ENCODE measurements at places on chromosomes 2 and 18. TPM values are rescaled to one million over a fixed set of nuclear protein-coding genes. Genes with fewer than 3 reads are reported as not detected.

DNA sequence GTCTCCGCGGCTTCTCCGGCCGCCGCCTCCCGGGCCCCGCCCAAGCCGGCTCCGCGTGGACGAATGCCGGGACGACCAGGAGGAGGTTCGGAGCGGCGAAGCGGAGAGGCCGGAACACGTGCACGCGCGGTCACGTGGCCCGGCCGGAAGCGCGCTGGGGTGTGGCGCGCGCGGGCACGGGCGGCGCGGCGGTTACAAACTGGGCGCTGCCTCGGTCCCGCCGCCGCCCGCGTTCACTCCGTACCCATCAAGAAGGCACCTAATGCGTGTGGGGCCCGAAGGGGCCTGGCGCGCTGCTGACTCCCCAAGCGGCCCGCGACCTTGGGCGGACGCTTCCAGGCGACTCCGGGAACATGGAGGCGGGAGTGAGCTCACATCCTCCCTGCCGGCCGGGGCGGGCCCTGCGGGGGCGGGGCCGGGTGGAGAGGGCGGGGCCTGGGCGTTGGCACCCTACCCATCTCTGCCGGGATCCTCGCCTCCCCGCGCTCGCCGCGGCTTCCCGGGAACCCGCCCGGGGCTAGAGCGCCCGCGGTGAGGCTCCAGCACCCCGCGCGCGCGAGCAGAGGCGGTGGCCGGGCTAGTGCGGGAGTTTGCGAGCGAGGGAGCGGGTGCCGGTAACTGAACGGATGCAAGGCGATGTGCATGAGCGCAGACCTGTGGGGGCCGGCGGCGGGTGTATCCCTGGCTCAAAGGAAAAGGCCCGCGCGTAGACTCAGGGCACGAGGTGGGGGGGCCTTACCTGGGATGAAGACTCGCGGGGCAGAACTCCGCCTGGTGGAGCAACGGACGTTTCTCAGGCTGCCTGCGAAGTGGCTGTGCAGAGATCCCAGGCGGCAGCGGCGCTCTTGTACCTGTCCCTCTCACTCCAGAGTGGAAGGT is at the start of gene TMEM185B:
TSS of gene TMEM185B (minus strand) at position 367 of the 879 bp plus-strand sequence. CDS start 424 bp downstream, outside the sequence.
- peak; percentile 78 for DNase-seq

DNA sequence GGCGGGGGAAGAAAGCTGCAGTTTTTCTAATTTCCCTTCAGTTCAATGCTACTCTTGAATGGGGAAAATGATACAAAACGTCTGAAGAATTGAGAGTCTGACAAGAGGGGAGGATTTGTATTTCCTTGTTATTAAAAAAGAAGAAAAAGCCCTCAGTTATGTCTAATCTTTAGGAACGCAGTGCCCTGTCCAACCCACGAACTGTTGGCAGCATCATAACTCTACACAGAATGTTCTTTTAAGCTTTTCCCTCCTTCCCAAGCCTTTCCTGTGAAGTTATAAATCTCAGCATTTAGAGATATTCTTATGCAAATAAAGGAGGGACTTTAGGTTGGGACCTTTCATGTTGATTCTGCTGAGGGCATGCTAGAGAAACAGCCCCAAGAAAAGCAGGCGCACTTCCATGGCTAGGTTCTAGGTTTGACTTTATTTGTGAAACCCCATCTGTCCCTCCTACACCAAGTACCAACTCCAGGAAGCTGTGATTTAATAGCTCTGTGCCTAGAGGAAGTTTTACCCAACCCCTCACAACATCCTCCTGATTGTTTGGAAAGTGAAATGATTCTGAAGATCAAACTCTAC is 288.6 kb downstream of the SETBP1 start:
- no peak for DNase-seq

- no peak for DNase-seq
Observed at GRCh38 chr18:27696148-27696547, 480.8 kb downstream of the CDH2 start.

DNA sequence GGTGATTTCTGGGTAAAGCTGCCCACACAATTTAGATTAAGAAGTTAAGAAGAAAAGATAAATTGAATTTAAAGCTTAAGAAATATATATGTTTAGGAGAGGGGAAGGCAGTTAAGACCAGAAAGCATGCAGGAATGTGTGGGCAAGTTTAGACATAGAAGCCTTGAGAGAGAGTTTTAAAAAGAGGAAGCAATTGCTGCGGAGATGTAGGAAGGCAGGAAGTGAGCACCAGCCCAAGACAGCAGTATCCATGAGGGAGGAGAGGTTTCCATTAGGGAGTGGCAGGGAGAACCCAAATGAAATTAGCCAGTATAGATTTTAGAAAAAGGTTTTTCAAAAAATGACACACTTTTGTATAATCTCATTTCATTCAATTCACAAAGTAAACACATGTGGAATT is 24.3 kb downstream of the DSC2 start:
- DNase-seq = no peak

GRCh38 chr18:60675801-60676200 is 303.2 kb upstream of the MC4R start:
- DNase-seq = no peak

DNA sequence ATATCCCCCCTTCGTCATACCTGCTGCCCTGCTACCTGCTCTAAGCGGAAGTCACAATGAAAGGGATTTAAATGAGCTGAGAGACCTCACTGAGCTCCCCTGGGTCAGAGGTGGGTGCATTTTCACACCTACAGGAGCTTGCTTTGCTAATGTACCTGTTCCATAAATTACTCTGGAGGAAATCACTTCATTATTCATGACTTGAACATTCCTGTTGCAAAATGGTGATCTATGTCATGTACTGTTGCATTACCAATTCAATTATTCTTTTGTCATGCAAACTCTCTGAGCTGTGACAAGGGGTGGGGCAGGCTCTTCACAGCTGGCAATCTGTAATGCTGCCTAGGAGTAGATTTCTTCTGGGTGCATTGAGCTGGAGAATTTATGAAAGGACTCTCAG is 761.3 kb downstream of the TSN start:
- DNase-seq = no peak

GRCh38 chr2:55009277-55010060 is 40.8 kb downstream of the RTN4 start:
- no peak for DNase-seq

DNA sequence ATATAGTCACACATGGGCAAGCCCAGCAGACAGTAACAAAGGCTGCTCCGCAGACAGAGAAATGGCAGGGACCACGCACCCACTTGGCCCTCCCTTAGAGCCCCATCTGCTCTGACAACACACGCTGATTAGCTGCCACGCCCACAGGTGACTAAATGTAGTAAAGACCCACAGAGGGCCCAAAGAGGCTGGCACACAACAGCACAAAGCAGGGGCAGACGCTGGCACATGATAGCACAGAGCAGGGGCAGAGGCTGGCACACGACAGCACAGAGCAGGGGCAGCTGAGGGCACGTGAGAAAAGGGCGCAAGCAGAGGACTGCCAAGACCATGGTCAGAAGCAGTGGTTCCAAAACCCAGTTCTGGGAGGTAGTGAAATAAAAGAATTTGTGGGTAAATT is 10.6 kb downstream of the AFG3L2 start:
- DNase-seq = no peak

GRCh38 chr2:15840969-15841368 is 99.4 kb upstream of the MYCN start:
- no peak for DNase-seq

DNA sequence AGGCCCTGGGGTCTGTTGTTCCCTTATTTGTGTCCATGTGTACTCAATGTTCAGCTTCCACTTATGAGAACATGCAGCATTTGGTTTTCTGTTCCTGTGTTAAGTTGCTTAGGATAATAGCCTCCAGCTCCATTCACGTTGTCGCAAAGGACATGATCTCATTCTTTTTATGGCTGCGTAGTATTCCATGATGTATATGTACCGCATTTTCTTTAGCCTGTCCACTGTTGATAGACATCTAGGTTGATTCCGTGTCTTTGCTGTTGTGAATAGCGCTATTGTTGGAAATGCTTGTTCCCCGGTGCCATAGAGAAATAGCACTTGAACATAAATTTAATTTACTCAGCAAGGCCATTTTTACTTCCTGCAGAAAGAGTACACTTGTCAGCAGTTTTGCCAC is 51.3 kb upstream of the EPAS1 start:
- no peak for DNase-seq

GRCh38 chr2:208657468-208657867 is 250.9 kb downstream of the PTH2R start:
- no peak for DNase-seq

- DNase-seq = no peak
Observed at GRCh38 chr18:79736846-79737245, 57.2 kb downstream of the CTDP1 start.

DNA sequence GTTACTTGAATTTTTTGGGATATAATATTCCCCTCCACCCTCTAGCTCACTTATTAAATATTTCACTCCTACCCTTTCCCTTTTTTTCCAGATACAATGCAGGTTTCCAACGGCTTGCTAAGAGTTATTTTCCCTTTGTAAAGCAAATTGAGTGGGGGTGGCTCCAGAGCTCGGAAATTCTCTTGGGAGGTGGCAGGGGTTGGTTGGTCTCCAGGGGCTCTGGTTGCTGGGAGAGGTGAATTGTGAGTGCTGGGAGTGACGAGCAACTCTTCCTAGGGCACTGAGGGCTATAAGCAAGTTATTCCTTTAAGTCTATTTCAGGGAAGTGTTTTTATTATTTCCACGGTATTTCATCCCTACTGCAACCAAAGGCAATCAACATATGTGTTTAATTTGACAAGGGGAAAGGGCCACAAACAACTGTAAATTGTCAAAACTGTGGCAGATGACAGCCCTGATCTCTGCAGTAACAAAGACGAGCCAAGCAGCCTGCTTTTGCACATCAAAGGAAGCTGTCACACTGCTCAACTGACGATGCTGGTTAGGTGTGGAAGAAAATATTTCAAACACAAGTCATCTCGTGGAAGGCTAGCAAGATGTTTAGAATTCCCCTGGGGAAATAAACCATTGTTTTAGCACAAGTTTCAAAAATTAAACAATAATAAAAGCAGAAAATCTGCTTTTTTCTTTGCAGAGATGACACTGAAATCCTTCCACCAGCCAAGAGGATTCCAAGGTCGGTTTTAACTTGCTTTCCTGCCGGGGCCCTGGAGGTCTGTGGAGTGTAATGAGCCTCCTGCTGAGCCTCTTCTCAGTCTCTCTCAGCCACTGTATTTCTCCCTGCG is 34.8 kb upstream of the ASXL2 start:
- DNase-seq = no peak

DNA sequence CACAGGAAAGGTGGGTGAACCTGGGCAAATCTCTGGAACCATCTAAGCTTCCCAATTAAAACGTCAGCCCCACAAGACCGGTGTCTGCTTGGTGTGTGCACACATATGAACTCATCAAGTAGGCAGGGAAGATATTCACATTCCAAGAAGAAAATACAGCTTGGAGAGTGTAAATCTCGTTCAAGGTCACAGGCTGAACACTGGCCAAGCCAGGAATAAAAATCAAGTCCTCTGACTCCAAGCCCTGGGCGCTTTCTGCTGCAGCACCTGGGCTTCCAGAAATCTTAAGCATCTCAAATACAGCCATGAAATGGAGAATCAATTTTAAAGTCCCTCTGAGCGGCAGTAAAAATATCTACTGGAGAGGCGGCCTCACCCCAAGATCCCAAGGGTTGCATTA is 150.9 kb downstream of the TWIST2 start:
- DNase-seq = no peak

DNA sequence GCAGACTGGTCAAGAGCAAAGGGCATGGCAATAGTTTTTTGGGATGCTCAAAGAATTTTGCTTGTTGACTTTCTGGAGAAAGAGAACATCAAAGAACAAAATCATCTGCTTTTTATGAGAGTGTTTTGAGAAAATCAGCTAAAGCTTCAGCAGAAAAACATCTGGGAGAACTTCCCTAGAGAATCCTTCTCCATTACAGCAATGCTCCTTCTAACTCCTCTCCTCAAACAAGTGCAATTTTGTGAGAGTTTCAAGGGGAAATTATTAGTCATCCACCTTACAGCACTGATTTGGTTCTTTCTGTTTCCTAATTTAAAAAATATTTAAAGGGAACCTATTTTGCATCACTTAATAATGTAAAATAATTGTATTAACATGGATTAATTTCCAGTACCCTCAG is 226.9 kb upstream of the NXPH2 start:
- no peak for DNase-seq

The HRH4 gene
- not detected for total RNA-seq

The MERTK gene
- 37.3 TPM for total RNA-seq

The HOXD3 gene
- 15.3 TPM for total RNA-seq

The SEMA4F gene
- 6.0 TPM for total RNA-seq

The SLC9A4 gene
- 0.07 TPM for total RNA-seq

The CRYGC gene
- not detected for total RNA-seq

The MAL gene
- not detected for total RNA-seq
